ENCODE measurements at places on chromosomes 6 and 20.
A peak's percentile ranks its signal among the peaks of the same experiment; 100 is the strongest.

DNA sequence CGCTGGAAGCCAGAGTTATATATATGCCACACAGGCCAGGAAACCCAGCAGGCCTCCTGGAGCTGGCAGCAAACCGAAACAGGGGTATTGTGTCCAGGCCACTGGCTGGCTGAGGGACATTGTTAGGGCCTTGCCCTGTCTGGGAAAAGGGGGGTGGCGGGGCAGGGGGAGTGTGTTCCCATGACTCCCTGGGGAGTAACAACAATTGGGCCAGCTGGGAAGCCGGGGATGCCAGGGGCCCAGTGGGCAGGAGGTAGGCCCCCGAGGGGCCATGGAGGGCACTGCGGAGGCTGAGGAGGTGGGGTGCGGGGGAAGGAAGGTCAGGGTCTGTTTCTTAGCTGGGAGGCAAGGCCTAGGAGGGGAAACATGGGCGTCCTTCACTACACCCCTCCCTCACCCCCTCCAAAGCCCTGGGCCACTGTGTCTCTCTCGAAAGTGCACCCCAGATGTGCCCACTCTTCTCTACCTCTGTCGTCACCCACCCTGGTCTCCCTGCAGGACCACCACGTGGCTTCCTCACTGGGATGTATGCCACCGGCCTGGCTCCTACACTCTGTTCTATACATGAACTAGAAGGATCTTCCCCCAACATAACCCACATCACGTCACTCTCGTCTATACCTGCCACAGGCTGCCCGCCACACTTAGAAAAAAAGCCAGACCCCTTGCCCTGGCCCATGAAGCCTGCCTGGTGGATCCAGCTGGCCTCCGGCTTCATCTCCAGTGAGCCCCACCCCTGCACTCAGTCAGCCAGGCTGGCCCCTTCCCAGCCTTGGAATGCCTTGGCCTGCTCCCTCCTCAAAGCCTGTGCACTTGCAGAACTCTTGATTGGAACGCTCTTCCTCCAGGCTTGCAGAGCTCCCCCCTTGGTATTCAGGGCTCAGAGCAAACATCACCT lies 7.8 kb upstream of the E2F1 start:
- no peak for DNase-seq

GRCh38 chr6:165456286-165456685 lies 146.9 kb upstream of the C6orf118 start:
- DNase-seq: no peak

DNA sequence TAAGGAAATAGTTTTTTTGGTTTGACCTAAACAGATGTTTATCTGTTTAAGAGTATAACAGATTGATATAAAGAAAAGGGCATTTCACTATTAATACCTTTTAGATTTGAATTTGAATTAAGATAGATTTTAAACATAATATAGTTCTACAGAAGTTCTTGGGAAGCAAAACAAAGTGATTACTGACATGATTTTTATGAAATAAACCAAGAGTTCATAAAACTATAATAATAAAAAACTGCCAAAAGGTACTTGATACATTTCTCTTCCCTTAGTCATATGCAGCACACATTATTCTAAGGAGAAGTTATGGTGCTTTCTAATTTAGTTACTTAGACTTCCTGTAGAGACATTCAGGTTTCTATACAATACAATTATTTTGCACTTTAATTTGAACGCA lies 9.6 kb downstream of the STXBP5 start:
- no peak for DNase-seq

- no peak for DNase-seq
These were observed 338.2 kb upstream of the PRDM1 start for GRCh38 chr6:105747823-105748405.

DNA sequence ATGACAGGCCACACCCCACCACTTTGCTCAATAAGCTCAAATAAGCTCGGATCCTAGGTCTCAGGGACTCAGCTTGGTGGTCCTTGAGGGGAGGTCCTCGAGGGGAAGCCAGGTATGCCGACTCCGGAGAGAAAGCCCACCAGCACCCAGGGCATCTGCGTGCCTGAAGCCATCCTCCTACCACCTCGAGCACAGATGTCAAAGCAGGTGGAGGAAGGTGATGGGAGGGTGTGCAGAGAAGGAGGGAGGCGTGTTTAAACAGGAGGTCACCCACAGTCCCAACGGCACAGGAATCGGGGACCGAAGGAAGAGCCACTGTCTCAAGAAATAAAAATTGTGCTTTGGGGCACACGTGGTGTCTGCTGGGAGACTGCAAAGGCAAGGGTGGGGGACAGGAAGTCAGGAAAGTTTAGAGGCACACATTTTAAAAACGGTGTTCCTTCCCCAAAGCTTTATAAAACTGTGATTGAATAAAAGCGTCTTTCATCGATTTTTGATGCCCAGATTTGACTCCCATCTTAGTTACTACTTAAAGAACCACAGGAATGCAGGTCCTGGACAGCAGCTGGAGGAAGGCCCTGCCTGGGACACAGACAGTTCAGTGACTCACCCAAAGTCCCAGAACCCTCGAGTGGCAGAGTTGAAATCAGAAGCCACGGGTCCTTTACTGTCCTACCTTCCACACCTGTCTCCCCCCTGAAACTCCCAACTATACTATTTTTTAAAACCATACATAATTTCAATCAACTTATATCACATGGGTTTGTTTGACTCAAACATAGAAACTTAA lies 221.0 kb upstream of the PDE10A start:
- DNase-seq: no peak

DNA sequence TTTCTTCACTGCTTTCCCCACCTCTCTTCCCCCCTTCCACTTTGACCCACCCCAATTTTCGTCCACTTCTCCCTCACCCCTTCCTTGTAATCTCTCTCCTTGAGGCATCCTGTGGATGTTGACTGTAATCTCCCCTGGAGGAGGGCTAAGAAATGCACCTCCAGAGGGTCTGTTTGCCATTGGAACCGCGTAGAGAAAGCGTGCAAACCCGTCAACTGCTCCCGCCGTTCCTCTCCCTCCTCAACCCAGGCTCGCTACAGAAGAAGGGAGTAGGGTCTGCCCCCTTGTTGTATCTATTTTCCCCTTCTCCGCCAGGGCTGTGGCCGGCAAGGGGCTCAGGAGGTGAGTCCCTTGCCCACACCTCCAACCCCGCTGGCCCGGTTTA lies 502 bp upstream of the HTR1E start:
- DNase-seq: no peak

GRCh38 chr6:32137454-32137853 lies 7.4 kb upstream of the FKBPL start:
- DNase-seq: no peak

DNA sequence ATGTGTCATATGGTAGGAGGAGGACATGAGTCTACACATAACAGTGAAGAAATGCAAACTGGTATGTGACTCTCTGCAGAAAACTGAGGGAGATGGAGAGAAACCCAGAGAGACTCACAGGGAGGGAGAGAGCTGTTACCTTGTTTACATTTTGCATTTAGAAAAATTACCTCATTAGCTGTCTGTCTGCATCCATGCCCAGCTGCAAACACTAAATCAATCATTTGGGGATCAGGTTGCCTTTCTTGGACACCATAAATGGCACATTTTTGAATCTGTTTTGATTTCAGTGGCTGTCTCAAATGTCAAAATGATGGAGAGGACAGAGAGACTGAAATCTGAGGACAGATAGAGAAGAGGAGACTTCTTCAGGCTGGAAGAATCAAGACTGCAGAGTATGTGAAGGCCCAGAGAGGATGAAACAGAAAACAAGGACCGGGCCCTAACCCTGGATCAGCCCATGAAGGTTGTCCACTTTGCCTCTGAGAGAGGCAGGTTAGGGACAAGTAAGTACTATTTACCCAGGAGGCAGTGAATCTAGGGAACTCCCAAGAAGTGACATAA lies 92.2 kb downstream of the UNC5CL start:
- no peak for DNase-seq

- no peak for DNase-seq
These were observed 1.0 kb upstream of the SPATA2 start for GRCh38 chr20:49916146-49917002.

- DNase-seq: no peak
These were observed 32.9 kb downstream of the NUDT3 start for GRCh38 chr6:34359418-34360158.

- DNase-seq: no peak
These were observed 12.4 kb upstream of the DEFB118 start for GRCh38 chr20:31355981-31356380.

- DNase-seq: no peak
These were observed 89.0 kb downstream of the SLX4IP start for GRCh38 chr20:10524034-10524476.

- no peak for DNase-seq
These were observed 204.7 kb upstream of the ARG1 start for GRCh38 chr6:131368198-131368911.

DNA sequence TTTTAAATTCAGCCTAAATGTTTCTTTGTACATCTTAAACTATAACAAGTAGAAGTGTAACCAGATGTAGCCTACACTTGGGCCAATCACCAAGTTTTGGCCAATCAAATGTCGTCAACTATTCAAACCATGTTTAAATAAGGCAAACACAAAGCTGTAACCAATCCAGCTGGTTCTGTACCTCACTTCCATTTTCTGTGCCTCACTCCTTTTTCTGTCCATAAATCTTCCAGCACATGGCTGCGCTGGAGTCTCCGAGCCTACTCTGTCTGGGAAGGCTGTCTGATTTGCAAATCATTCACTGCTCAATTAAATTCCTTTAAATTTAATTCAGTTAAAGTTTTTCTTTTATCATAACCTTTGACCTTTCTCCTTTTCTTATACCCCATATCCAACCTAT lies 7.7 kb upstream of the AHI1 start:
- DNase-seq: no peak

DNA sequence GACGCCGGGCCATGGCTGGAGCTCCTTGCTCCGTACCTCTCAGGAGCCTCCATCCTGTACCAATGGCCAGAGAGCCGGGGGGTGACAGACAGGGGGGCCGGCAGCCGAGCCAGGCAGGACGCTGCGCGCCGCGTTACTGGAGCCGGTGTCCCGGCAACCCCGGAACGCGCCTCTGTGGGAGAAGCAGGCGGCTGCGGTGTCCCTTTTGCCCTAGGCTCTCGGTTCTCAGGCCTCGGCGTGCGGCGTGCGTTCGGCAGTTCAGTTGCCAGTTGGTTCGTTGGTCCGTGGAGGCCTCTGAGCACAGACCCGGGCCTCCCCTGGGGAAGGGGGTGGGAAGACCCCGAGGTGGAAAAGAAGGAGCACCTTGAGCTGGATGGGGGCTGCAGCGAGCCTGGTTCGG lies at the start of gene SPATS1:
TSS of gene SPATS1 (plus strand) at position 162 of the 400 bp plus-strand sequence. CDS start 446 bp downstream, outside the sequence.
- DNase-seq: no peak

- DNase-seq: no peak
These were observed 61.1 kb downstream of the SYCP2L start for GRCh38 chr6:10947966-10948365.

DNA sequence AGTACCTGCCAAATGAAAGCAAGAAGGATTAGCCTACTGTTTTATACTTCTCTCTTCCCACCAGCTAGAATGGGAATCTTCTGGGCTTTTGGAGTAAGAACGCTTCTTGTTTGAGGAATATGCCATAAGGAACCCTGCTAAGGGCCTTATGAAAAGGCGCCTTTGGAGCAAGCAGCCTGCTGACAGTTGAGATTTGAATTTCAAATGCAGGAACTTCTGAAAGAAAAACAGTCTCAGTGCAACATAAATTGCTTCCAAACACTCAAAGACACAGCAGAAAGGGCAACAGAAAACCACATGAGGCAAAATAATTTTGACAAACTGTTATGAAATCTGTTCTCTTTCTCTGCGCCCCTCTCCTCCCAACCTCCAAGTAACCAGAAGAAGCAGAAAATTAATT lies 149.4 kb upstream of the B3GAT2 start:
- no peak for DNase-seq

- DNase-seq: peak; percentile 11
These were observed 75.4 kb upstream of the LAMA2 start for GRCh38 chr6:128807577-128807976.

DNA sequence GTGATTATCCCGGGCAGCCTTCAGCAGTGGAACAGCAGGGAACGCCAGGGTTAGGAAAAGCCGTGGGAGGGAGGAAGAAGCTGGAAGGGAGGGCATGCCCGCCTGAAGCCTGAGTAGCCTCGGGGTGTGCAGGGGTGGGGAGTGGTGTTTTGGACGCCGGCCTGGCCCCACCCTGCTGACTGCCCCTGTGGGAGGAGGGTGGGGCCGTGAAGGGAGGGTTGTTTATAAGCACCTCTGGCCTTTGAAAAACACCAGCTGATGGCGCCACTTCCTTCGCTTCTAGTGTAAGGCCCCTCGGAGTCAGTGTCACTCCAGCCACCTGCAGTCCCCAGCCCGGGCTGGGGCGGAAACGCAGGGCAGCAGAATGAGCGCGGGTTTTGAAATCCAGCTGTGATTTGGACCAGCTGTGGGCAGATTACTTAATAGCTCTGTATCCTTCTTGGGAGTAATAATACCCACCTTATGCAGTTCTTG lies 52.8 kb upstream of the BMP6 start:
- no peak for DNase-seq

GRCh38 chr6:19380293-19380692 lies 456.9 kb upstream of the ID4 start:
- DNase-seq: no peak

DNA sequence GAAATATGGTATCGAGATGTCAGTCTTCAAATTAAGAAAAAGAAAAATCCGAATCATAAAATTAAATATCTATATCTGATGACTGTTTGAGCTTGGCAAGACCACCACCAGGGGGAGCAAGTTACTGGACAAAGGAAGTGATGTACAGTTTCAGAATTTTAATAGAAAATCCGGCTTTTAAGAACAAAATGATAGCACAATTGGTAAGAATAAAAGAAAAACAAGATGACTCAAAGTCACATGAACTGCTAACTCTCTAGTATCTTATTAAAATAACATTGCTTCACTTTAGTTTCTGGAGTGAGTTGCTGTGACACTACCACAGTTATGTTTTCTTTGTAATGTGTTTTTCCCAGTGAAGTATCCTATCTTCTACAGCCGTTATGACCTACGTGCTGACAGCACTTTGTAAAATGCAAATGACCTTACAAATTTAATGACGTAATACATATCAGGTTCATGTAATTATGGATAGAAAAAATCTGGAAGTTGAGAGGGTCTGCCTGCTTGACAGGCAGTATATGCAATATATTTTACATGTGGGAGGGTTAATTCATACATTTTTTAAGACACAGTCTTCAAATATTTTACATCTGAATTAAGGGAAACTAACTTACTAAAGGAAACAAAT lies 405.3 kb upstream of the HS3ST5 start:
- peak; percentile 2 for DNase-seq

DNA sequence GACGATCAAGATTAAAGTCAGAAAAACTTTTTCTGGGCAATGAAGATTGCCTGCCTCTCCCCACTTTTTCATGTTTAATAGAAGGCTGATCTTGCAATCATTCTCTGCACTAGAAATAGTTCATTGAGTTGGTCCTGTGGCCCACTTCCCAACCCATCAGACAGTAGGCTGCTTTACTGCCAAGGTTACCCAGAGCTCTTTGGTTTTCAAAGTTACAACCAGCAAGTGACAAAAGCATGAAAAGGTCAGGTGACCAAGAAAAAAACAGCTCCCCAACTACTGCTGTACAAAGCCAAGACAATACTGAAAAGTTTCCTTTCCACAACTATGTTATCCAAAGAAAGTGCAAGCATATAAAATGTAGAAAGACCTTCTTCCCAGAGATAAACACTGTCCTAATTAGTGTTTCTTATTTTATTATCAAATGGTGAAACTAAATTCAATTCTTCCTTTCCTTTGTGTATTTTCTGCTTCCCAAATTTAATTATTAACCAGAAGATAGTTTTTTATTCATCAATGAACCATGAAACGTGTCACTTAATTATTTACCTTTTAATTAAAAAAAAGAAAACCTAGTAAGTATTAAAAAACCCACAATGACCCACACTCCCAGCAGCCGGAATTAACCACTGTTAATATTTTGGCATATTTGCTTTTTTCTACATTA lies 16.6 kb downstream of the DNAAF9 start:
- DNase-seq: no peak

- DNase-seq: no peak
These were observed 196.2 kb upstream of the SYNDIG1 start for GRCh38 chr20:24273251-24273650.
